NCI-H446 (cell line): ENCODE measurements at places on chromosomes 11 and 22.

DNA sequence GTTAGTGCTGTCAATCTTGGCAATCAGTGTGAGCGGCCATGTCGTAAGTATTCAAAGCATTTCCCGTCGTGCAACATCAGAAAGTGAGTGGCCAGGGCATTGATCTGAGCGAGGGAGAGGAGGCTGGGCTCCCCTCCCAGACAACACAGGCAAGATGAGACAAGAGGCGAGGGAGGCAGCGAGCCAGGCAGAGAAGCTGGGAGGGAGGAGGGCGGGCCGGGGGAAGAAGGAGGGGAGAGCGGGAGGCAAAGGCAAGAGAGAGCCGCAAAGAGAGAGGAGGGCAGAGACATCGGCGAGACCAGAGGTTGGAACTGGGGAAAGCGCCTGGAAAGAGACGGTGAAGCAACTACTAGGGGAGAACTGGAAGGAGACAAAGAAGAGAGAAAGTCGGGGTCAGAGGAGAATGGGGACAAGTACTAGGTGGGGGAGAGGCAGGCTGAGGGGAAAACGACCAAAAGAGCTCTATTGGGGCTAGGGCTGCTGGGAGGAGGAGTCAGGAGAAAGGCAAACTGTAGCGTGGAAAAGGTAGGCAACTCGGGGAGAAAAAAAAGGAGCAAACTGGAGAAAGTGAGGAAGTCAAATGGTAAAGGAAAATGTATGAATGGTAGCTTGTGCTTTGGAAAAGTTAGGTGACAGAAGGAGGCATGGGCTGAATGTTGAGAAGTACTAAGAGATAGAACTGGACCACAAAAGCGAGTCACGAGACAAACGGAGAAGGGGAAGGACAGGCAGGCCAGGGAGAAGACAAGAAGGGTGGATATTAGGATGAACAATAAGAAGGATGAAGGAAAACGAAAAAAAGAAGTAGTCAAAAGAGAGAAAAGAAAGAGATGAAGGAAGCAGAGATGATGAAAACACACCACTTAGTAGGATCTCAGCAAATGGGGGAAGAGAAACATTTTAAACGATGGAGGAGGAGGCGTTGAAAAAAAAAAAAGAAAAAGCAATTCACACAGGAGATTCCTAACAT lies 130.5 kb upstream of the C11orf58 start:
- DNase-seq: peak; percentile 88

DNA sequence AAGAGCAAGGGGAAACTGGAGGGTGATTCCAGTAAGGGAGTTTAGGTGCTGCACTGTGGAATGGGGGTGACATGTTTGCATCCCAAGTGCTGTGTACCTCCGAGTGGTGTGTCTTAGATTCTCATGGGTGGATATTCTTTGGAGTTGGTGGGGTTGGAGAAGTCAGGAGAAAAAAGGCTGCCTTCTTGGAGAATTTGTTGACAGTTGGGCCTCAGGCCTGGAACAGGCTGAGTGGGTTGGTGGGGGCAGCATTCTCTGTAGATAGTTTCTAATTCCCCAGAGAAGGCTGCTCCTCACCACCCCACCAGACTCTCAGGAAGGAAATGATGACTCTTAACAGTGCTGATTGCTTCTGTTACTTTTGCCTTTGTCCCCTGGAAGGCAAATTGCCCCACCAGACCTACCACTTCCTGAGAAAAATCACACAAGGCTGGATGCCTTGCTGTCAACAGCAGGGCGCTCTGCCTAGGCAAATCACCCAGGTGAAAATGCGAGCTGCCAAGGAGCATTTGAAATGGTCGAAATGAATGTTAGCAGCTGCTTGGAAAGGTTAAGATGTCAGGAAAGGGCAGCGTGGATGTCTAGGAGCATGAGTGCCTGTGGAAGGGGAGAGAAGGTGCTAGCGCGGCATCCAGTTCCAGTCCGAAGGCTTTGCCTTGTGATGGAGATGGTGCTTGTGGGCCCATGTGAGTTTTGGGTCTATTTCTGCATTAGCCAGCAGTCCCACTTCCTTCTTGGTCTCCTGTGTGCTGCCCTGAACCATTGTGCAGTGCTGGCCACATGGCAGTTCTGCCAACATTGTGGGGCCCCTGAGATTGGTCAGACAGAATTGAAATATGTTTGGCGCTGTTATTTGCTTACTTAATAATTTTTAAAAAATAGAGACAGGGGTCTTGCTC lies 29.7 kb upstream of the SORL1-AS1 start:
- DNase-seq: no peak

DNA sequence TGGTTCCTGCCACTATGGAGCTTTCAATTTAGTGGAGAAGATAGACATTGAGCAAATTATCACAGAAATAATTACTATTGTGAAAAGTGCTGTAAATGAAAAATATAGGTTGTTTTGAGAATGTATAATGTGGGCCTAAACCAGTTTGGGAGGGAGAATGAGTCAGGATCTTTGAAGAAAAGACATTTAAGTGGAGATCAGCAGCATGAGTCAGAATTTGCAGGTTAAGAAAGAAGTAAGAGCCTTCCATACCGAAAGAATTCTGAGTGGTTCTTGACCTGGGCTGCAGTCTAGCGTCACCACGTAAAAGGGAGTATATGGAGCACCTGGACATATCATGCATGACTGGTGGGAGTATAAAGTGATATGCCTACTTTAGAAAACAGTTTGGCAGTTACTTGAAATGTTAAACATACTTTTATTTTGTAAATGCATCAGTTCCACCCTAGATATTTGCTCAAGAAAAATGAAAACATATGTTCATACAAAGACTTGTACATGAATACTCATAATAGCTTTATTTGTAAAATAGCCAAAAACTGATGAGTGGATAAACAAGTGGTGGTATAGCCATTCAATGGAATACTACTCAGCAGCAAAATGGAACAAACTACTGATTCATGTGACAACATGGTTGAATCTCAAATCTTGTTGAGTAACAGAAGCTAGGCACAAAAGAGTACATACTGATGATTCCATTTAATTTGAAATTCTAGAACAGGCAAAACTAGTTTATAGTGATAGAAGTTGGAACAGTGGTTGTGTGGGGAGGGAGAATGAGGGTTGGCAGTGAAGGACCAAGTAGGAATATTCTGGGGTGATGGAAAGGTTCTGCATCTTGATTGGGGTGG lies 99.2 kb downstream of the STIM1 start:
- DNase-seq: no peak

- DNase-seq: peak; percentile 51
Observed at GRCh38 chr22:35892192-35892591, 136.4 kb downstream of the RBFOX2 start.

DNA sequence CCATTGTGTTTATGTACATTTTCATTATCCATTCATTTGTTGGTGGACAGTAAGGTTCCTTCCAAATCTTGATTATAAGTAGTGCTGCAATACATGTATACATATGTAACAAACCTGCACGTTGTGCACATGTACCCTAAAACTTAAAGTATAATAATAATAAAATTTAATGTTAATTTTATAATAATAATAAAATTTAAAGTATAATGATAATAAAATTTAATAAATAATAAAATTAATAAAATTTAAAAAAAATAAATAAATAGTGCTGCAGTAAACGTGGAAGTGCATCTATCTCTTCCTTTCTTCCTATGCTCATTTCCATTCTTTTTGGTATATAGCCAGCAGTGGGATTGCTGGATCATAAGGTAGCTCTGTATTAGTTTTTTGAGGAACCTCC lies 54.7 kb downstream of the CUL5 start:
- no peak for DNase-seq
